ENCODE measurements at places on chromosomes 4 and X.

DNA sequence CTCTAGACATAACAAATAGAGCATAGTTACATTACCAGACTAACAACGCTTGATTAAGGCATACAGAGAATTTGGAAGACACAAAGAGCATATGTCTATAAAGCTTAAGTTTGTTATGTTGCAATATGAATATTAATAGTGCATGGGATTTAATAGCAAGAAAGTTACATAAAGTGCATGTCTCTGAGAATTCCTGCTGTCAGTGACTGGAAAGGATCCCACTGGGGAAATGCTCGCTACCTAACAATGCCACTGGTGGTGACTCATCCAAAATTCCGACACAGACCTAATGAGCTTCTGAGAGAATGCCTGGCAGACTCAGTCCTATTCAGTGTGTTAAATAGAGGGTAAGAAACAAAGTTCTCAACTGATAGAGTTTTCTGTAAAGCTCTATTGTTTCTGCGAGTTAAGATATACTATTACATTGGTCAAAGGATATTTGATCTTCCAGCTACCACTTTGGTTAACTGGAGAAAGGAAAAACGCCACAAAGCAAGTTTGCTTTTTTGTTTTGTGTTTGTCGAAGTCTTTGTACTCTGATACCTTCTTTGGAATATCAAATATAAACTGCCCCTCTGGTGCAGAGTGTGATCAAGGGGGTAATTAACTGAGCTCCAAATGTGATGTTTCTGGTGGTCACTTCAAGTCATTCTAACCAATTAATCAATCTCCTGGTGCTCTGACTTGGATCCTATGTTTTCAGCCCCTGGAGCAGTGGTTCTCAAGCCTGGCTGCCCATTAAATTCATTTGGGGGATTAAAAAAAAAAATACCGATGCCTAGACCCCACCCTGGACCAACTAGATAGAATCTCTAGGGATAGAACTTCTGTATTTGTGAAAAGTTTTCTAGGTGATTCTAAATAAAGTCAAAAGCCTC is 107.9 kb downstream of the PALLD start:
- no peak for DNase-seq

GRCh38 chr4:55980725-55981124 is 32.0 kb downstream of the CEP135 start:
- no peak for DNase-seq

DNA sequence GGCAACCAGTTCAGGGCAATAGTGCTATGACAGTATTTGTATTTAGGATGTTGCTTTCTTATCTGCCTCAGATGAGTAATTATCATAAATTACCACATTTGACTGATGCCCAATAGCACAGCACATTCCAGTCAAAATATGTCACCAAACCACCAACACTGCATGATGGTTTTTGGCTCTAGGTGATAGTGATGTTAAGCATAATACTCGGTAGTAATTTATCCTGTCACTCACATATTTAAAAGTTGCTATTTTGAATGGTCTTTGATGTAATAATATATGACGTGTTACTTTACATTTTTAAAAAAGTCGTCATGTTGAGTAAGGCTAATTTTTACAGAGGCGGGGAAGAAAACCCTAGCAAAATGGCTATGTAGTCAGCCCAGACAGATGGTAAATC is 42.5 kb downstream of the UNC5C start:
- DNase-seq: no peak

DNA sequence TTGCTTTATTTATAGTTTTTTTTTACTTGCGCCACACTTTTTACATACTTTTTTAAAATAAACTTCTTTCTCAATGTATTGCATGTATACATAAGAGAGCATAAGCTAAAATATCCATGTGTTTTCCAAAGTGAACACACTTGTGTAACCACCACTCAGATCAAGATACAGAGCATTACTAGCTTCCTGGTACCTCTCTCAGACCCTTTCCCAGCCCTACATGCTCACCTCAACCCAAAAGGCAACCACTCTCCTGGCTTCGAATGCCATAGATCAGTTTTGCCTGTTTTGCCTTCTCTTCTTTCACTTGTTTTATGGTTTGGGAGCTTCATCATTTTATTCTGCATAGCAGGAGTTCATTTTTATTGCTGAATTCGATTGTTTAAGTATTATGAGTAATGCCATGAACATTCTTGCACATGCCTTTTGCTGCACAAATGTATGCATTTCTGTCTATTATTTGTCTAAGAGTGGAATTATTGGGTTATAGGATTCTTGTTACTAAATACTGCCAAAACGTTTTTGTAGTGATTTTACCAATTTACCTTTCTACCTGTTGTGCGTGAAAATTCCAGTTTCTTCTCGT is 45.9 kb upstream of the NUDT6 start:
- no peak for DNase-seq
